ENCODE measurements at places on chromosomes 4 and X.

GRCh38 chr4:147479786-147480185 is 1.1 kb upstream of the EDNRA start:
- no peak for DNase-seq

DNA sequence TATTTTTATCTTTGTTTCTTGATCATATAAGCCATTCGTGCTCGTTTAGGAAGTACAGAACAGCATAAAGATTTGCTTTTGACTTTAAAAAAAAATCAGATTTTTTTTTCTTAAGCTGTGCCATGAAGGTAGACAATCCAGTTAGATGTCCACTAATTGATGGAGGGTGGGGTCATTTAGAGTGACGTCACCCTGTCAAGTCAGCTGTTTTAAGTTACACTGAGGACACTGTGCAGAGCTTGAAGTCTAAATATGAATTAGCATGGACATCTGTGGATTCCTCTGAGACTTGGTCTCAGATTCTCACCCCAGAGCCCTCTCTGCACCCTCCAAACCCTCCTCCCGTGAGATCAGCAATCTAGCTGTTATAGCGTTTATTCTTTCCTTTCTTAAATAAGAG is 63.9 kb downstream of the ENPP6 start:
- DNase-seq, result no peak

DNA sequence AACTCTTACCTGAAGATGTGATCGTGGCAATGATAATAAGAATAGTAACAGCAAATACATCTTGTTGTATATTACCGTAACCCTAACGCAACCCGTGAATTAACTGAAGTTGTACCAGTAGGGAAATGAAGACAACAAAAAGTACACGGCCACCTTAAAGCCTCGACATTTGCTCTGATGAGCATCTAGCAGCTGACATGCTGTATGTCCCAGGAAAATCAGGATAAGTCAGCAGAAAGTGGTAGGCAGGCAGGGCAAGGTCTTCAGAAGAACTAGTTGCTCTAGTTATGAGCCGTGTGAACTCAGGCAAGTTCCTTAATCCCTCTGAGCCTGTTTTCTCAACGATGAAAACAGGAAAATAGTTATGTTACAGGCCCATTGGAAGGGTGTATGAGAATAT is 7.7 kb upstream of the ASB5 start:
- DNase-seq, result no peak

- no peak for DNase-seq
Observed at GRCh38 chrX:55119712-55120111, 30.9 kb downstream of the PAGE2 start.

DNA sequence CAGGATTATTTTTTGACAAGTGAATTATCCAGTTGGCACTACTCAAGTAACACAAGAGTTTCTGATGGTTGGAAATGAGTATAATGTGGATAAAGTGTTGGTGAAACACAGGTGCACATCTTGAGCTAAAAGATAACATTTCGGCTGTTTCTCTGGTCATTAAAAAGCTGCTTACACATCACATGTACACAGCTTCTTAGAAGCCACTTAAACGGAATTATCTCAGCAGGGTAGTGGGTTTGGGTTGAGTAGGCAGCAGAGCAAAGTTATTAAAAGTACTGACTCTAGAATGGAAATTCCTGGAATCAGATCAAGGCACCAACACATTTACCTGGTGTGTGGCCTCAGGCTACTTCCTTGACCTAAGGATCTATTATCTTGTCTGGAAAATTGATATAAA is 55.4 kb upstream of the RASSF6 start:
- DNase-seq, result no peak

GRCh38 chr4:120659616-120660170 is 262.8 kb downstream of the PRDM5 start:
- no peak for DNase-seq

GRCh38 chrX:17266136-17266535 is 108.9 kb upstream of the NHS start:
- DNase-seq, result no peak

- DNase-seq, result no peak
Observed at GRCh38 chr4:147753047-147753446, 21.2 kb downstream of the ARHGAP10 start.

DNA sequence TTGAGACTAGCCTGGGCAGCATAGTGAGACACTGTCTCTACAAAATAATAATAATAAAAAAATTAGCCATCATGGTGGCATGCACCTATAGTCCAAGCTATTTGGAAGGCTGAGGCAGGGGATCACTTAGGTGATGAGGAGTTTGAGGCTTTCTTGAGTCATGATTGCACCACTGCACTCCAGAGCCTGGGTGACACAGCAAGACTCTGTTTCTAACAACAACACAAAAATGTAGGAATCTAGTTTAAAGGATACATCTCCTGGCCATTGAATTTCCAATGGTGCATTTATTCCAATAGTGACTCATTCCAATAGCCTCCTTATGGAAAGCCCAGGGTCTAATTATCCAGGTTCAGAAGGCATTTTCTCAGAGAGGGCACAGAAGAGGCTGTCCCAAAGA is 21.9 kb upstream of the HERC6 start:
- DNase-seq, result no peak

GRCh38 chr4:21888195-21888976 is 60.2 kb downstream of the KCNIP4 start:
- DNase-seq, result no peak

DNA sequence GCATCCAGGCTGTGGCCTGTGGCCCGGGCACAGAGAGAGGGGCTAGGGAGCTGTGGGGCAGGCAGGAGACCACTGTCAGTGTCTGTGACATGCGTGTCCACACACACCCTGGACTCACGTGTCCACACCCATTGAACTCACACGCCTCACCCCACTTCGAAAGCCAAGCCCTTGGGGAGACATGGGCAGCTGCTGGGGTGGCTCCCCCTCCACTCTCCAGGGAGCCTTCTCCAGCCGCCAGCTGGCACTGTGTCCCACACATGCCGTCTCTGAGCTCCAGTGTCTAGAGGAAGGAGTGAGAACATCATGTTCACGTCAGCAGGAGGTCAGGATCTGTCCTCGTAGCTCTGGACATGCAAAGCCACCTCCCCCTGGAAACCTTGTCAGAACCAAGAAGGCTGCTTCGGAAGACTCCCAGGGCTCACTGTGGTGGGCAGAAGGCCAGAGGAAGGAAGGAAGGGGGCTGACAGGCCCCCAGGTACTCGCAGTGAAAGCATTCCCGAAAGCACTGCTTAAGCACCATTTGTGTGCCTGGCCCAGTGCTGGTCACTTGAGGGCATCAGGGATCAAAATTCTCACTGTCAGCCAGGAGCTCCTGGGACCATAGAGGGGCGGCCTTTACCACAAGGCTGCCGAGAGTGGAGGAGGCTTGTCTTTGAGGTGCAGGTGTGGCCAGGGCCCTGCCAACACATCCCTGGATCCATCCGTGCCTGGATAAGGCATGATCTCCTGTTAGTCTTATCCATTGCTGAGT is 61.4 kb downstream of the HTRA3 start:
- DNase-seq, result no peak
